Glomerular endothelial cell (primary cell): ENCODE measurements at places on chromosomes 12 and 14. TPM values are rescaled to one million over a fixed set of nuclear protein-coding genes. Genes with fewer than 3 reads are reported as not detected.

The PMCH gene
- total RNA-seq: not detected in 2 replicates

The MYO1A gene
- total RNA-seq: not detected in 2 replicates

The CSRP2 gene
- 13.4 and 16.3 TPM in 2 replicates for total RNA-seq

The GALNT8 gene
- total RNA-seq: 0.35 and 0.53 TPM in 2 replicates

The RNF10 gene
- 97.2 and 111 TPM in 2 replicates for total RNA-seq
